ENCODE measurements at places on chromosomes 6 and 20.

DNA sequence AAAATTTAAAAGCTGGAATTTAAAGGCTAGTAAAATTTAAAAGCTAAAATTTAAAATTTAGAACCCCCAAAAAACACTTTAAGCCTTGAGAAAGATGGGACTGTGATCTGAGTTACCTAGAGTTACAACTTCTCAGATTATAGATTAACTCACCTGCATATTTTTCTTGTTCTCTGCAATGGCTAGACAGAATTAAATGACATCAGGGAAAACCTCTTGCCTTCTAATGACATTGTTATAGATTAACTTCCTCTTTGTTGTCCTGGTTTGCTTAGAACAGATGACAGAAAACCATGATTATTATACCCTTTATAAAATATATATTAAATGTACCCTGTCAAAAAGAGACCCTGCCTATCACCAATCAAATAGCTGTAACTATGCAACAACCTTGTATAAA lies 56.4 kb downstream of the TRDN start:
- no peak for DNase-seq

GRCh38 chr6:38722727-38723334 lies 7.7 kb downstream of the DNAH8 start:
- DNase-seq: no peak

- no peak for DNase-seq
These were observed 13.9 kb upstream of the ABHD16B start for GRCh38 chr20:63847237-63848002.

- DNase-seq: no peak
These were observed 261.4 kb upstream of the PRDM1 start for GRCh38 chr6:105824732-105825131.

GRCh38 chr6:154953644-154954043 lies 41.5 kb upstream of the TIAM2 start:
- DNase-seq: no peak

DNA sequence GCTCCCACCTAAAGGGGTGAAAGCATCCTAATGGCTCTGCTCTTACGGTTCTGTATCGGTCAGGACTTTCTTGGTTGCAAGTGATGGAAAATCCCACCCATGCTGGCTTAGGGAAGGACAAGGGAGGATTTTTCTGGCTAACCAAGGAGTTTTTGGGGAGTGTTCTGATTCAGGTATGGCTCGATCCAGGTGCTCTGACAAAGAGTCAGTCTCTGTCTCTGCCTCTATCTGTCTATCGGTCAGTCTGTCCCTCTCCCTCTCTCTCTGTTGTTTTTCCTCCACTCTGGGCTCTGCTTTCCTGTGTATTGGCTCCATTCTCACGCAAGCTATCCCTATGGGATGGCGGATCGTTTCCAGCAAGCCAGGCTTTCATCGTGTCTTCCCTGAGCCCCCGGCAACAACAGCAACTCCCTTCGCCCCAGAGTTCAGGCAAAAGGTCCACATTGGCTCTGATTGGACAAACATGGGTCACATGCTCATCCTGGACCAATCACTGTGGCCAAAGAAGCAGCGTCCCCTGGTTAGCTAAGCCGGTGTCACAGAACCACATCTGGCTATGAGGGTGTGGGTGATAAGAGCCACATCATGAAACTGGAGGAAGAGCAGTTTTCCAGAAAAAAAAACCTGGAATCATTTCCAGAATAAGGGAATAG lies 160.3 kb downstream of the BMP7 start:
- no peak for DNase-seq

DNA sequence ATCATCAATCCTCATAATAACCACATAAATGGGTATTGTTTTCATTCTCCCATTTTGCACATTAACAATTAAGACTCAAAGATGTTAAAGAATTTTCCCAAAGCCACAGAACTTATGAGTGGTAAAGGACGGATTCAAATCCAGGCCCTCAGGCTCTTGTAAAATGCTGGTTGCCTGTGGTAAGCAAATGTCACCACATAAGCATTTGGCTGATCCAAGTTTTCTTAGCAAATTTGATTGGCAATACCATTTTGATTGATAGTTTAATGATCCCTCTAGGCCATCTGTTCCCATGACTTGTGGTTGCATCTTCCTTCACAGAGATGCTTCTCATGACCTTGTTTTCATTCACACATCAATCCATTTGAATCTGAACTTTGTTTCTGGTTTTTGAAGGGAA lies 252.0 kb upstream of the RIN2 start:
- DNase-seq: no peak

- no peak for DNase-seq
These were observed 278 bp downstream of the UST start for GRCh38 chr6:148747145-148747470.

DNA sequence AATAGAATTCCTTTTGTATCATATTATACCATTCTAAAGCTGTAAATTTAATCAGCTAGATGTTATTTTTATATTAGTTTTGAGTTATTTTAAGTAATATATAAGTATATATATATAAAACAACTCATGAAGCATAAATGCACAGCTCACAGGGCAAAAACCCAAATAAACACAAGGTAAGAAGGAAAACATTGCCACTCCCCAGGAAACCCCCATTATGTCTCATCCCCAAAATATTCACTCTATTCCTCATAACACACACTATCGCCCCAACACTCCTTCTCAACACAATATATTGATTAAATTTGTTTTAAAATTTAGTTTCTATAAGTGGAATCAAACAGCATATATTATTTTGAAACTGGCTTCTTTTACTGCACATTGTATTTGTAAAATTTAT lies 98.6 kb upstream of the FAM83B start:
- no peak for DNase-seq

GRCh38 chr6:147262946-147263345 lies 58.7 kb downstream of the STXBP5 start:
- no peak for DNase-seq

DNA sequence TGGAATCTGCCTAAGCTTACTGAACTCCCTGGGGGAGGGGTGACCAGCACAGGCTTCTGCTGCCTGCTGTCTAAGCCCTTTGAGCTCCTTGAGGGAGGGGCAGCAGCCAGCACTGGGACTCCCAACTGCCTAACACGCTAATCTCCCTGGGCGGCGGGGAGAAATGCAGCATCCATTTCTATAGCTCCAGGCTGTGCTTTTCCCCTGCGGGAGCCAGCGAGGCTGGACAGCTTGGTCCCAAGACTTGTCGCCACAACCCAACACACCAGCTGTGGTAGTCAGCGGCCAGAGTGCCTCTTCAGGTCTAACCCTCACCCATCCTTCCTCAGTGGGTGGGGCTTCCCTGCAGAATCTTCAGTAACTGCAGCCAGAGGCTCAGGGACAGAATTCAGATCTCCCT lies 64.6 kb downstream of the VGLL2 start:
- no peak for DNase-seq

- DNase-seq: no peak
These were observed 383.8 kb upstream of the CITED2 start for GRCh38 chr6:139758209-139758611.

- no peak for DNase-seq
These were observed 112.9 kb downstream of the DLL1 start for GRCh38 chr6:170177772-170178560.

GRCh38 chr20:49518576-49518975 lies 36.1 kb upstream of the KCNB1 start:
- no peak for DNase-seq

- no peak for DNase-seq
These were observed 20.6 kb downstream of the PPP1R16B start for GRCh38 chr20:38825901-38826625.

- no peak for DNase-seq
These were observed 84.8 kb upstream of the MRPS10 start for GRCh38 chr6:42302411-42302810.

- DNase-seq: no peak
These were observed 932.4 kb upstream of the MAN1A1 start for GRCh38 chr6:120282005-120282404.

GRCh38 chr6:73134588-73134987 lies 90.7 kb downstream of the KHDC1L start:
- no peak for DNase-seq
